ENCODE measurements at places on chromosomes 7 and 10. TPM values are rescaled to one million over a fixed set of nuclear protein-coding genes. Genes with fewer than 3 reads are reported as not detected.
A peak's percentile ranks its signal among the peaks of the same experiment; 100 is the strongest.

DNA sequence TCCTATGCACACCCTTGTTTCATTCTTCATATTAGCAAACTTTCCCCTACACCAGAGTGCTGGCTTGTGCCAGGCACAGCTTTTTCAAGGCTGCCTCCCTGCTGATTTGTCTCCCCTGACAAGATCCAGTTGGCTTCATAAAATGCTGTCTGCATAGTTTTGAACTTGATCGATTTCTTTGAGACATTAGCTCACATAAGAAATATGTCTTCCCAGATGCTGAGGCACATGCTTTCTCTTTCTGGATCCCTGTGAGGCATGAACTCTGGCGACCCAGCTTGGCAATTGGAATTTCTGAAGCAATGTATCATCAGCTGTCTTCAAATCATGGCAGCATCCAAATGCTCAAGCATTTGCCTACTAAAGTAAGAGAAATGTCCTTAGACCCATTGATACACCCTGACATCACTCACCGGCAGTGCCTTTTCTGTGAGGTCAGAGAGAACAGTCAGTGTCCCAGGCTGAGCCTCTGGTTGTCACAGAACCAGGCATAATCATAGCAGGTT, 616.4 kb upstream of the GHITM start:
- peak overlapping the region; percentile 99 for H3K27ac ChIP-seq
- peaks cover 42% of the 10 kb centered on the region for H3K4me1 ChIP-seq

The CDH23 gene
- total RNA-seq, result not detected

DNA sequence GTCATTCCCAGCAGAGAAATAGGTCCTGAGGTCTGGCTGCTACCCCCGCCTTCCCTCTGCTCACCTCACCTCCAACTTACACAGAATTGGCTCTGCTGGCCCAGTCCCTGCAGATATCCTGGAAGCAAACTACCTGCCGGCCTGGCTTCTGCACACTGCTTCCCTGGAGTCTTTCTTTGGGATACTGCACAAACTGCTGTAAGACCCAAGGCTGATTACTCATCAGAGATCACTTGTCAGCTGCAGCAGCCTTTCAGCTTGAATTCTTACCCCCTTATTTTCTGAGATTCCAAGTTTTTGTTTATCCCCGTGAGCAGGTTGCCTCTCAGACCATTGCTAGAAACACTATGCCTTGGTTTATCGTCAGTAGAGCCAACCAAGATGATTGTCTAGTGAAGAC, 426.4 kb downstream of the PHTF2 start:
- peak overlapping the region; percentile 71 for H3K27ac ChIP-seq
- peaks cover 38% of the 10 kb centered on the region for H3K4me1 ChIP-seq
- no peak overlapping the region for H3K4me3 ChIP-seq
- no peaks in the 10 kb centered on the region for H3K27me3 ChIP-seq
- no peaks in the 10 kb centered on the region for H3K36me3 ChIP-seq
- DNase-seq, result no peak

The BAIAP2L1 gene
- 12.4 TPM for total RNA-seq

DNA sequence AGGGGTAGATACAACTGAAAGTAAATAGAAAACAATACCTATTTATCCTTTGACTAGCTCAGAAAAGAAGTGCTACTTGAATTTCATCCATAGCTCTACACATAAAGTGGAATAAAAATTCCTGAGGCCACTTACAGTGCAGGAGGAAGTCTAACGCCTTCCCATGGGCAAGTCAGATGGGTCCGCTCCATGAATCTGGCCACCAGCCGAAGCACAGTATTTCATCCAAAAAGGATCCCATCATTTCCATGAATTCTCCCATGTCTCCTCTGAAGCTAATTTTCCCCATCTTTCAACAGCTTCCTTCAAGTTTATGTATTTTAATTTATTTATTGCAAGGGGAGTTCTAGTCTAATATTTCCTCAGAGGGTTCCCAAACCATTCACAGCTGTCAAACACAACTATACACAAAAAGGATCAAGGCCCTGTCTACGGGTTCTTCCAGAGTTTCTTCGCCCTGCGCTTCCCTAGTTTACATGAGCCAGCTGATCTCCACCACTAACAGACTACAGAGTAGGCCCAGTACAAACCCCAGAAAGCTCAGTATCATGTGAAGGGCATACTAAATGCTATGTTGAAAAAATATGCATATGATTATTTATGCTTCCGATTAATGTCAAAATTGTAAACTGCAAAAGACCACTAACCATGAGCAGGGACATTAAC, 184.7 kb downstream of the DOCK4 start:
- H3K27me3 ChIP-seq, result no peaks in the 10 kb centered on the region
- no peak overlapping the region for H3K27ac ChIP-seq
- no peak for DNase-seq
- H3K4me3 ChIP-seq, result no peak overlapping the region
- H3K4me1 ChIP-seq, result peaks cover 35% of the 10 kb centered on the region

DNA sequence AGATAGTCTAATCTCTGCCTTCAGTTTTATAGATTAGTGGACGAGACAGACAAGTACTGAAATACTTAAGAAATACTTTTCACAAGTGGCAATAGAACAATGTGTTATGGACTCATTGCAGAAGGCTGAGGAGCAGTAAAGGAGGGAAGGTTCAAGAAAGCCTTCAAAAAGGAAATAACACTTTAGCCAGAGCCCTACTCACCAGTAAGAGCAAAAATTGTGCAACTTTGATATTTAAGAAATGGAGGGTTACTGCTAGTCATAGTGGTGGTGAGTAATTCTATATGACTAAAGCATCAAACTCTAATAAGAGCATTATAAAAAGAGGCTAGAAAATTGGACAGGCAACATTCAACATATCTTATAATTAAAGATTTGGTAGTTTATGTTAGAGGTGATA, 28.8 kb downstream of the PTPN12 start:
- no peak overlapping the region for H3K27ac ChIP-seq
- no peak overlapping the region for H3K4me3 ChIP-seq
- DNase-seq, result no peak
- H3K4me1 ChIP-seq, result peaks cover 54% of the 10 kb centered on the region
- no peaks in the 10 kb centered on the region for H3K36me3 ChIP-seq
- H3K27me3 ChIP-seq, result no peaks in the 10 kb centered on the region

DNA sequence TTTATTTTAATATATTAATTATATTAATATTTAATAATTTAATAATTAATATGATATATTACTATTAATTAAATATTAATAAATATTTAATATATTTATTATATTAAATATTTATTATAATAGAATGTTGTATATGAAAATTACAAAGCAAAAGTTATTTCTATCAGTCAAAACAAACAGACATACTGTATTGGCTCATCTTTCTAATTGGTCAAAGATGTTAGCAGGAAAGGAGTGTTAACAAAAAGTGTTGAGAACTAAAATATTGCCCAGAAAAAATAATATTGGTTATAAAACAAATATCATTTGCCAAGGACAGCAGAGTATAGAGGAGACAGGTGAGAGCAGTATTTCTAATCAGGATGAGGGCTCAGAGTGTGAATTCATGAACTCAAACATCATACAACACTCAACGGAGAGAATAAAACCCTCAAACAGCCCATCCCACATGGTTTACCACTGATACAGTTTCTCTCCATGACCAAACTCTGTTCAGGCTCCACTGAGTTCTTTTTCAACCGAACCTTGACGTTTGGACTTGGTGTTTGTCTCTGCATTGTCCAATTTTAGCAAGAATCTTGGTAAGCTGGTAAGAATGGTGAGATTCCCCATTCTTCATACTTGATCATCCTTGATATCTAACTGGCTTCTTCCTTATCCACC, 58.0 kb downstream of the TSPAN12 start:
- peaks cover 12% of the 10 kb centered on the region for H3K36me3 ChIP-seq
- no peaks in the 10 kb centered on the region for H3K27me3 ChIP-seq
- DNase-seq, result no peak
- no peak overlapping the region for H3K27ac ChIP-seq

The ALOX5 gene
- total RNA-seq, result not detected

The THNSL1 gene
- 3.0 TPM for total RNA-seq

GRCh38 chr7:43121973-43122372, 9.5 kb downstream of the HECW1 start:
- H3K27ac ChIP-seq, result no peak overlapping the region
- peaks cover 19% of the 10 kb centered on the region for H3K4me1 ChIP-seq
- H3K4me3 ChIP-seq, result no peak overlapping the region
- H3K36me3 ChIP-seq, result no peaks in the 10 kb centered on the region
- no peaks in the 10 kb centered on the region for H3K27me3 ChIP-seq

GRCh38 chr10:118207470-118208007, 134.6 kb downstream of the FAM204A start:
- no peak overlapping the region for H3K4me3 ChIP-seq
- no peaks in the 10 kb centered on the region for H3K27me3 ChIP-seq
- H3K4me1 ChIP-seq, result no peaks in the 10 kb centered on the region
- no peak for DNase-seq

GRCh38 chr10:79082631-79083596, 14.1 kb downstream of the ZMIZ1 start:
- no peak overlapping the region for H3K4me3 ChIP-seq
- H3K27me3 ChIP-seq, result no peaks in the 10 kb centered on the region
- DNase-seq, result no peak
- H3K27ac ChIP-seq, result peak overlapping the region; percentile 95
- H3K36me3 ChIP-seq, result no peaks in the 10 kb centered on the region
- peaks cover 78% of the 10 kb centered on the region for H3K4me1 ChIP-seq

DNA sequence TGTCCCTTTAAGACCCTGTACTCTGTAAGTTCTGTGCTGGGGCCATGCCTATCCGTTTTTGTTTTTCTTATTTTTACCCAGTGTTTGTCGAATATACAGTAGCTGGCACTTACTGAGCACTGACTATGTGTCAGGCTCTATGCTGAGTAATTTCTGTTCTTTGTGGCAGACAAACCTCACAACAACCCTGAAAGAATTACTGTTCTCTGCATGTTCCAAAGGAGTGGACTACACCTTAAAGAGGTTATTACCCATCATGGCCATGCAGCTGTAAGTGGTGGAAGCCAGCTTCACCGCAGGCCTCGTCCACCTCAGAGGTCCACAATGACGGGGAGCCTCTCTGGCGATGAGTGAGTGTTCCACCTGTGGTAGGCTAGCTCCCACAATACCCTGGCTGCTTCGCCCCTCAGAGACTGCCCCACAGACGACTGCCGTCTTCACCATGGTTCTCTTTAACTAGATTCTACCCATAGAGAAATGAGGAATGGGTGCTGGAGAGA, 30.1 kb upstream of the RBM20 start:
- DNase-seq, result no peak
- H3K4me1 ChIP-seq, result peaks cover 13% of the 10 kb centered on the region
- no peak overlapping the region for H3K4me3 ChIP-seq
- peaks cover 4% of the 10 kb centered on the region for H3K27me3 ChIP-seq

The CCSER2 gene
- 74.2 TPM for total RNA-seq

- no peak overlapping the region for H3K4me3 ChIP-seq
- H3K36me3 ChIP-seq, result no peaks in the 10 kb centered on the region
- no peak for DNase-seq
- peaks cover 14% of the 10 kb centered on the region for H3K4me1 ChIP-seq
- H3K27me3 ChIP-seq, result no peaks in the 10 kb centered on the region
- no peak overlapping the region for H3K27ac ChIP-seq
Observed at GRCh38 chr10:24428410-24428782, 219.5 kb downstream of the KIAA1217 start.

DNA sequence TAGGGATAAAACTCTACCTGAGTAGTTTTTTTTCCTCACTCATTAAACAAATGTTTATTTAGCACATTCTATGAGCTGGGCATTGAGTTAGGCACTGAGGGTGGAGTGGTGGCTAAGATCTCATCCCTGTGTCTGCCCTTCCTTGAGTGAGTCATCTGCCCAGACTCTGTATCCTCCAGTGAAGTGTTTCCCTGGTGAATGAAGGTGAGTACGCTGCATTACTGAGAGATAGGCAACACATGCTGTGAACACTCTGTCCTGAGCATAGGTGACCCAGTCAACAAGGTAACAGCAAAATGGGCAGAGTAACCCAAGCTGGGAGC, 5.8 kb downstream of the PITX3 start:
- no peak overlapping the region for H3K27ac ChIP-seq
- no peak for DNase-seq
- no peak overlapping the region for H3K4me3 ChIP-seq
- H3K27me3 ChIP-seq, result peaks cover 27% of the 10 kb centered on the region
- H3K4me1 ChIP-seq, result peaks cover 7% of the 10 kb centered on the region
